ENCODE measurements at places on chromosomes 2 and 18.

- DNase-seq, result no peak
Observed at GRCh38 chr2:187719510-187719909, 165.3 kb upstream of the TFPI start.

DNA sequence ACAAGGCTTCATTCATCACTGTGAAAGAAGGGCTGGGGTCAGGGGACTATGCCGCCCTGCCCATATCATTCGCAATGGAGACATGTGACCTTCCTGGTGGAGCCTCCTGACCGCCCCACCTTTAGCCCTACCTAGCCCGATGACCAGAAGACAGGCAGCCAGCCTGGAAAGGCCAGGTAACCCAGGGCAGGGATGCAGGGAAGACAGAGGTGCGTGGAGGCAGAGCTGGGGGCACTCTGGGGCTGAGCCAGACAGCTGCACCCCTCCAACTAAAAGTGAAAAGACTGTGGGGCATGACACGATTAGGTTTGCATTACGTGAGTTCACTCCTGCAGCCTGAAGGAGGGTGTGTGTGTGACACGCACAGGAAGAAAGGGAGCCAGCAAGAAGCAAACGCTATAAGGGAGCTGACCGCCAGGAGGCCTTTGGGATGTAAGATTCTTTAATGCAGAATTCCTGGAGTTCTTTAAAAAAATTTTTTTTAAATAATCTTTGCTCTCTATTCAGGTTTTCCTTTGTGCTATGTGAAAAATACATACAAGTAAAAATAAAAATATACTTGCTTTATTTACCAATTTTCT, 3.7 kb upstream of the HES6 start:
- no peak for DNase-seq

DNA sequence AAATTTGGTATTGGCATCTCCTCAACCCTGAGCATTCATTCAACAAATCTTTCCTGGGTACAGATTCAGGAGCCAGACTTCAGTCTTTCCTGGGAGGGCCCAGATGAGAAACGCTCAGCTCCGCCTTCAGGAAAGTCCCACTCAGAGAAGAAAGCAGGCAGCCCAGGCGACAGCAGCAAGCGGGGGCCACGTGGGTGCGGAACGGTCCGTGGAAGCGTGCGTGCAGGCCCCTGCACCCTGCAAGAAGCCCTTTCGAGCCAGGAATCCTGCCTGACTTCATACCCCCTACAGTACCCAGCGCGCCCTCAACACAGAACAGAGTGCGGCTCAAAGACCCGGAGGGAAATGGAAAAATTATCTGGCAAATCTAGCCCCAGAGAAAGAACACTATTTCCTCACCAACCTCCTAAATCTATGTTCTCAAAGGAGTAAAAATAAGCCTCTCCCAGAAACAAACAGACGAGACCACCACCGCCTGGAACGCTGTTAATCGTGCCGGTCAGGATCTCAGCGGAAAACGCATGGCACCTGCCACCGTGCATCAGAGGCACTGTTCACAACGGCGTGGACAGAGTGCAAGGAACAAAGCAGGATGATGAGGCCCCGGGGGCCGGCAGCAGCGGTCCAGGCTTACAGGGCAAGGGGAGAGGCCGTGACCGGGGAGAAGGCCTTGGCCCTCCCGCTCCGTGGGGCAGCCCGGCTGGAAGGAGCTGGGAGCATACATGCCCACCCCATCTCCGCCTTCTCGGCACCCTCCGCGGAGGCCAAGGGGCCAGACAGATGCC, 318.3 kb downstream of the EIPR1 start:
- no peak for DNase-seq

DNA sequence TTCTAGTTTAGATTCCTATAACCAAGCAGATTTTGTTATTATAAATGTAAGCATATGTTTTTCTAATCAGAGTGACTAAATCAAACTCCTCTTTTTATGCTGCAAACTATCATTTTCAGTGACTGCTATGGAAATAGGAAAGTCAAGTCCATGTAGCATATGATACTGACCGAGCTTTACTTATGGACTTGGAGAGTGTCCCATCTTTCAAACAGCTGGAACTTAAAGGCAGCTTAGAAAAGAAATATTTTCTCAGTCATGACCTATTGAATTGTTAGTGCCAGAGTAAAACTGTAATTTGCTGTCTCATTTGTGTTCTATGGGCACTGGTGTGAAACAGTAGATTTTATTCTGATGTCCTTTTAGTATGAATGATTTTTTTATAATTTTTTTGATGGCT, 76.7 kb downstream of the PHLPP1 start:
- DNase-seq, result no peak

DNA sequence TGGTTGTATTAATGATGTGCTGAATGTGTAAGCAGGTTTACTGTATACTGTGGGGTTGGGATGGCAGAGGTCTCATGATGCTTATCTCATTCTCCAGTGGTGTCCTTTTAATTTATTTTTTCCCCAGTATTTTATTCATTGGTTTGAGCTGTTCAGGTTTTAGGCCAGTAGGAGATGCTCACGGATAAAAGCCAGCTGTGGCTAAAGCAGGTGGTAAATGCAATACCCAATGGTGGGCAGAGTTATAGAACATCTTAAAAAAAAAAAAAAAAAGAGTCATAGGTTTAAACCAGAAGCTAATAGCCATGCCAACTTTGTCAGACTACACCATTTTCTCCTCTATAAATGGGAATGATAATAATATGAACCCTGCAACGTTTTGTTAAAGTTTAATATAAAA, 57.8 kb upstream of the NEUROD1 start:
- no peak for DNase-seq

DNA sequence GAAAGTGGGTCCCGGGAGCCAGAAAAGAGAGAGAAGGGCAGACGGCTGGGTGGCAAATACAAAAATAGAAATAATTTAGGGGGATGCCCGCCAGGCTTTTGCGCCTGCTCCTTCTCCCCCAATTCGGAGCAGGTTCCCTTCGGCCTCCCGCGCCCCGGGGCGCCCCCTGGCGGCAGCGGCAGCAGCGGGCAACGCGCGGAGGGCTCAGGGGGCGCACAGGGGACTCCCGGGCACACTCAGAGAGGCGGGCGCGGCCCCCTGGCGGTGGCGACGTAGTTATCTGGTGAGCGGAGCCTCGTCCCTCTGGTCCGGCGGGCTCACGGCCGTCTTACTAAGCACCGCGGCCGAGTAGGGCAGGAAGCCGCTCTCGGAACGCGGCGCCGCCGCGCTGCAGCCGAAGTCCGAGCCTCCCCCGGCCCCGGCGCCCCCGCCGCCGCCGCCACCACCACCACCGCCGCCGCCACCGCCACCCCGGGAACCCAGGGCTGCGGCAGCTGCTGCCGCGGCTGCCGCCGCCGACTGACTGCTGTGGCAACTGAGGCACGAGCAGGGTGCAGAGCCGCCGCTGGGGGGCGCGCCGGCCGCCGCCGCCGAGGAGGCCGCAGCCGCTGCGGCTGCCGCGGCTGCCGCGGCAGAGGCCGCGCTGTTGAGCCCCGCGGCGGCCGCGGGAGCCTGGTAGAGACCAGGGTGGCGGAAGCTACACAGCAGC, 3.8 kb downstream of the EVX2 start:
- no peak for DNase-seq

DNA sequence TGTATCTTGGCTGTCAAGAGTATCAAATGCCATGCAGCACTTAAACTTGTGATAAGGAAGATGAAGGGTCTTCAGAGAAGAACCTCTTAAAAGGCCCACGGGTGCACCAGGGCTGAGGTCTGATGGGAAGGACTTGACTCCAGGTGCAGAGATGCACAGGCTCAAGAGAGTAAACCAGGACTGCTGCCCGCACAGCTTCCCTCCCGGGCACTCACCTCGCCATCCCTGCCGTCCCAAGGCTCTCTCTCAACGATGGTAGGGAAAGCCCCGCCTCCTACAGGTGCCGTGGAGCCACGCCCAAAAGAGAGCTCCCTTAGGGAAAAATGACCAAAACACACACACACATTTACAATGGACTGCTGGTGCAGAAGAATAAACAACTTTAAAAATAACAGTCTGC, 27.9 kb downstream of the PDIA6 start:
- no peak for DNase-seq

DNA sequence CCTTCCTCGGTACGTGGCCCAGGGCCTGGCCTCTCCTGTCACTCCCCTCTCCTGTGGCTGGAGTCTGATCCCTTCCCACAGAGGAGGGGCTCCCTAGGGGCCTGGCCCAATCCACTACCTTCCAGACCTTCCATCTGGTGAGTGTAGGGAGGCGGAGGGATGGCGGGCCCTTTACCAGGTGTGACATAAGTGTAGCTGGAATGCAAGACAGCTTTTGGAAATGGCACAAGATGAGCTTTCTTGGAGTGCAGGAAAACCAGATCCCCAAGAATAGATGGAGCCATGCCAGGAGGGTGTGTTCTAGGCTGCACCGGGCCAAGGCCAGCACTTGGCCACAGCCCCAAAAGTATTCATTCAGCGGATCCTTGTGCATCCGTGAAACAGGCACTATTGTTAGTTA, 30.1 kb downstream of the IGFBP5 start:
- no peak for DNase-seq

GRCh38 chr2:12619975-12620374, 96.8 kb upstream of the TRIB2 start:
- DNase-seq, result no peak

- no peak for DNase-seq
Observed at GRCh38 chr2:17557596-17557995, 17.1 kb downstream of the VSNL1 start.

DNA sequence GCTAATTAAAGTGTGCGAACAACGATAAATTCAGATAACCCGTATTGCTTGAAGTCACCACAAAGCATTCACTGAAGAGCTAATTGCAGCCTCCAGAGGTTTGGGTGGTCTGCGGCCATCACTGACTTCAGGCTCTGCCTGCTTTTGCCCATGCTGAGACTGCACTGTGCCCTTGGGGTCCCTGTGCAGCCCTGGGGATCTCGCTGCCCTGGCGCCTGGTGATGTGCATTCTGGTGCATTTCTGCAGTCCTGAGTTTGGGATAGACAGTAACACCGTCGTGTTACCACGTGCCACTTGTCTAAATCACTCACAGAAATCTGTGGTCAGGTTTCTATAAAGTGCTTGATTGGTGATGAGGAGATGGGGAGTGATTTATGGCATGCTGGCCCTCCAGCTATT, 27.6 kb downstream of the LDLRAD4 start:
- no peak for DNase-seq

DNA sequence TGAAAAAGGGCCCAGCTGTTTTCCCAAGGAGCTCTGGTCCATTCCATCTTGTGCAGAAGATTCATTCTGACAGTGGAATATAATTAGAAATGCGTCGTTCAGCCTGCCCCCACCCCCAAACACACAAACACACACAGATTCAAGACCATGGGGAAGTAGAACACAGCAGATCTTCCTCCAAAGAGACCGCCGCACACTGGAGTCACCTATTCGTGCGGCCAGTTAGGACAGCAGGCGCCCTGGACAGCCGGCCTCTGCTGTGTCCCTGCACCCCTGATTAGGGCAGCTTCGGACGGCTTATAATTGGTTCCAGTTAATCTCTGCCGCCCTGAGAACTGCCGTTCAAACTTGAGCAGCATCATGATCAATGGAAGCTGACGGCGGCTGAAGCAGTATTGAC, 116.0 kb downstream of the GBX2 start:
- DNase-seq, result no peak

DNA sequence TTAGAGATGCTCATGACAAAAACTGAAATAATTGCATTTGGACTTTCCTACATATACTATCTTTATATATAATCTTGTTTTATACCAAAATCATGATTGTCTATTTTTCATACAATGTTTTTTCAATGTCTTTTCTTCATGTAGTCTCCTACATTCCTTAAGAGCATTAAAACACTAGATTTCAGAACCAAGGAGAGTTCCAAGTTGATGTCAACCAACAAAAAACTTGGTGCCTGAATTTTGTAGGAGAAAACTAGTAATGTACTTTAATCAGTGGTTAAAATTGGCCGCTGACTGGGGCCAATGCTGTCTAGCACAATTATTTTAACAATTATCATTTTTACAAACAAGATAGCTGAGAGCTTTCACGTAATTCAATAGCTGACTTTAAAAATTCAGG, 678.8 kb downstream of the DCC start:
- no peak for DNase-seq

DNA sequence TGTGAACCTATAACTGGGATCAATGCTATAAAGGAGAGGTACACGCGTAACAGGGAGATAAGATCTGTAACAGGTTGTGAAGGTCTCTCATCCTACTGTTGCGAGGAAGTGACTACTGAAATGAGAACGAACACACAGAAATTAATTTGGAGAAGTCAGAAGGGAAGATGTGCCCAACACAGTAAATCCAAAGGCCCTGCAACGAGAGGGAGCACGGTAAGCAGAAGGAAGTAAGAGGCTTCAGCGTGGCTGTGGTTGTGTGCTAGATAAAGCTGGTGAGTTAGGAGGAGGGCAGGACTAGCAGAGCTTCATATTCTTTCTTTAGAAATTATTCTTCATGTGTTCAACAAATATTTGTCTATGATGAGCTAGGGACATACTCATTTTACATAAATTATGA, 2.5 kb upstream of the ATG16L1 start:
- DNase-seq, result no peak

DNA sequence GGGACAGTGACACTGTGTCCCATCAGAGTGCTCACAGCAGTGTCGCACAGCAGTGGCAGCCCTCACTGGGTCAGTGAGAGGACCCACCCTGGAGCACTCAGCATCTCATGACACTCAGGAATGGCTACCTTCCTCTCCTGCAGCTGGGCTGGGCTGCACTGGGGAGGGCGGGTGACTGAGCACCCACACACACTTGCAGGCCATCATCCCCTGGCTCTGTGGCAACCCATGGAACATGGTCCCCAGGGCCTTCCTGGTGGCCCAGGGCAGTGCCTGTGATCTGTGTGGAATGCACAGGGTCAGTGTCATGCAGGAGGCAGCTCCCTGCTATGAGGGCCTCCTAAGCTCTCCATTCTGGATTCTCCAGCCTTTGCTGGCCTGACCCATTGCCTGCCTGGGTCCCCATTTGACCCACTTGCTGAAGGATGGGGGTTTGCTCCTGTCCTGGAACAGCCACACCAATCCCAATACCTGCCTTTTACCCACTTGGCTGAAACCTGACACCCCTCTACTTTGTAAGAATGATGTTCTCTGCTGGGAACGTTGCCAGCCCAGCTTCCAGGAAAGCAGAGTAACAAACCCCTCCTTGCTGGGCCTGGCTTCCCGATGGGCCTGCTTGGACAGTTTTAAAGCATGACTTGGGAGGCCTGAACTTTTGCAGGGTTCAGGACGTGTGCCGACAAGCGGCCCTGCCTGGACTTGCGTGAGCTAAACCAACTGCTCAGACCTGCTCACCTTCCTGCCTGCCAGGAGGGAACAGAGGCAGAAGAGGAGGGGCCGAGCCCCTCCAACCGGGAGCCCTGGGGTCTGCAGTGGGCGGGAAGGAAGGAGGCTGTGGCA, 13.7 kb downstream of the HS6ST1 start:
- DNase-seq, result no peak

GRCh38 chr18:76679259-76679658, 143.1 kb upstream of the ZNF236 start:
- no peak for DNase-seq

GRCh38 chr2:180523621-180524340, 456.6 kb upstream of the UBE2E3 start:
- no peak for DNase-seq
